ENCODE measurements at places on chromosomes 1 and 21. TPM values are rescaled to one million over a fixed set of nuclear protein-coding genes. Genes with fewer than 3 reads are reported as not detected.
A peak's percentile ranks its signal among the peaks of the same experiment; 100 is the strongest.

- no peaks in the 10 kb centered on the region for H3K27me3 ChIP-seq
- DNase-seq = no peak
- no peak overlapping the region for H3K4me3 ChIP-seq
- no peak overlapping the region for H3K27ac ChIP-seq
These were observed 117.2 kb upstream of the JUN start for GRCh38 chr1:58901008-58901407.

DNA sequence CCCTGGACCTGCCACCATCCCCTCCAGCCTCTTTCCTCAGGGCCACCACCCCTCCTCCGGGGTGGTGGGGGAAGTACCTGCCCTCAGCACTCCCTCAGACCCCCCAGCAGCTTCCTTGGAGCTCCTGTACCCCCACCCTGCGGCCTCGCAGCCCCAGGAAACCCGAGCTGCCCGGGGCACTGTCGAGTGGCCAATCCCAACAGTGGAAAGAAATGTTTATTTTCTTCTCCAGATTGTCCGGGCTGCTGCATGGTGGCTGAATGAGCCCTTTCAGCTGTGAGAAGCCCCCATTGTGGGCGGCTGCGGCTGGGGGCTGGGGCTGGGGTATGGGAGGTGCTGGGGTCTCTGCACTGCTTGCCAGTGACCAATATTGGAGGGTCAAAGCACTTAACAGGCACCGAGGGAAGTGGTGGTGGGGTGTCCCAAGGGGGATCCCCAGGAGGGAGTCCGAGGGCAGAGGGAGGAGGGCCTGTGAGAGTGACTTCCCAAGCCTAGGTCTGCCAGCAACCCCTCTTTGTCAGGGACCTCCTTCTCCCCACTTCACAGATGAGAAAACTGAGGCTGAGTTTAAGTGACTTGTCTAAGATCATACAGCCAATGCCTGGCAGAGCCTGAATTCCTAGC is 25.2 kb downstream of the RUNX3 start:
- DNase-seq = no peak
- no peaks in the 10 kb centered on the region for H3K27me3 ChIP-seq
- H3K4me3 ChIP-seq = no peak overlapping the region

DNA sequence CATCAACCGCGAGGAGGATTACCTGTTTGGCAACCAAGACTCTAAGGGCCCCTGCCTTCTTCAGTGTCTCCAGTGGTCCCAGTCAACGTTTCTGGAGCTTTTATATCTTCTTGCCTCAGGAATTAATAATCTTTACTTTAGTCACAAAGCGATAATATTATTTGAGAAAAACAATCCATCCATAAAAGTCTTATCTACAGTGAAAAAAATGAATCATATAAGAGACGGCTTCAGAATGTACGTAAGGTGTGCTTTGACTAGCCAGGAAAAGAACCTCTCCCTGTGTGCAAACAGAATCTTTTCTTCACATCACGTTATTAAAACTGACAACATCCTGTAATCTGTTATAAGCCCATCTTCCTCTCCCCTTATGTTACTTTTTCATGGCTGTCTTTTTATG is at the start of gene REG4:
Gene REG4 (minus strand): TSS at position 74 of the 400 bp plus-strand sequence. CDS start 2,691 bp downstream, outside the sequence.
- H3K36me3 ChIP-seq = no peaks in the 10 kb centered on the region
- no peaks in the 10 kb centered on the region for H3K4me1 ChIP-seq
- peaks cover 38% of the 10 kb centered on the region for H3K27me3 ChIP-seq
- no peak within 1 kb of the TSS for H3K27ac ChIP-seq
- H3K4me3 ChIP-seq = no peak within 1 kb of the TSS

DNA sequence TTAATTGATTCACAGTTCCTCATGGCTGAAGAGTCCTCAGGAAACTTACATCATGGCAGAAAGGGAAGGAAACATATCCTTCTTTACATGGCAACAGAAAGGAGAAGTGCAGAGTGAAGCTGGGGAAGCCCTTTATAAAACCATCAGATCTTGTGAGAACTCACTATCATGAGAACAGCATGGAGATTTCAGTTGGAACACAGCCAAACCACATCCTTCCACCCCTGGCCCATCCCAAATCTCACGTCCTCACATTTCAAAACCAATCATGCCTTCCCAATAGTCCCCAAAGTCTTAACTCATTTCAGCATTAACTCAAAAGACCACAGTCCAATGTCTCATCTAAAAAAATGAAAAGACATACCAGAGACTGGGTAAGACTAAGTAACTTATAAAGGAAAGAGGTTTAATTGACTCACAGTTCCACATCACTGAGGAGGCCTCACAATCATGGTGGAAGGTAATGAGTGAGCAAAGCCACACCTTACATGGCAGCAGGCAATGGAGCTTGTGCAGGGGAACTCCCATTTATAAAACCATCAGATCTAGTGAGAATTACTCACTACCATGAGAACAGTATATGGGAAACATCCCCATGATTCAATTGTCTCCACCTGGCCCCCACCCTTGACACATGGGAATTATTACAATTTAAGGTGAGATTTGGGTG is 105.2 kb downstream of the MRPL39 start:
- peaks cover 23% of the 10 kb centered on the region for H3K36me3 ChIP-seq
- H3K4me3 ChIP-seq = peak overlapping the region; percentile 67
- DNase-seq = no peak
- peak overlapping the region; percentile 77 for H3K27ac ChIP-seq
- H3K4me1 ChIP-seq = peaks cover 18% of the 10 kb centered on the region

Gene TMEM79
- total RNA-seq = 12.0 TPM

Gene SLC9C2
- total RNA-seq = not detected

Data from natural killer cell treated with Interleukin-12 subunit alpha and Interleukin-12 subunit beta and Interleukin-15 and Interleukin-18, amount 100 ng/mL, for 72 hours (primary cell).